RCC 7860 (cell line): ENCODE measurements at places on chromosomes 13 and 19.

GRCh38 chr19:8445488-8446001 lies 770 bp downstream of the HNRNPM start:
- DNase-seq = no peak

- no peak for DNase-seq
Observed at GRCh38 chr19:15038294-15038693, 11.0 kb upstream of the CASP14 start.

- peak; percentile 28 for DNase-seq
Observed at GRCh38 chr13:99686157-99686572, 184.9 kb downstream of the TM9SF2 start.

DNA sequence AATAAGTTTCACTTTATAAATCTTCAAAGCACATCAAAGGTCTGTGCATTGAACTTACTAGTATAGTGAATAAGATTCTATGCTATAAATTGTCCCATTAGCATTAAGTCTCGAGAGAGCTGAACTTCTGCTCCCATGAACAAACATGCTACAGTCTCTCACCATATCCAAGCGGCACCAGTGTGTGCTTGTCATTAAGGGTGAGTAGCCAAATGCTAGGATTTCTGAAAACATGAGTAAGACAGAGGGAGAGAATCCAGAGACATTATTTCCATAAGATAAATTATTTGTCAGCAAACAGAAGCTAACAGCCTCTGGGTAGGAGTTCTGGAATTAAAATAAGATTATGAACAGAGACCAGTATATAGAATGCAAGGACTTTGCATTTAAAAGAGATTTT lies 2882.5 kb downstream of the PCDH9 start:
- DNase-seq = no peak
